ENCODE measurements at places on chromosomes 2 and 18.

DNA sequence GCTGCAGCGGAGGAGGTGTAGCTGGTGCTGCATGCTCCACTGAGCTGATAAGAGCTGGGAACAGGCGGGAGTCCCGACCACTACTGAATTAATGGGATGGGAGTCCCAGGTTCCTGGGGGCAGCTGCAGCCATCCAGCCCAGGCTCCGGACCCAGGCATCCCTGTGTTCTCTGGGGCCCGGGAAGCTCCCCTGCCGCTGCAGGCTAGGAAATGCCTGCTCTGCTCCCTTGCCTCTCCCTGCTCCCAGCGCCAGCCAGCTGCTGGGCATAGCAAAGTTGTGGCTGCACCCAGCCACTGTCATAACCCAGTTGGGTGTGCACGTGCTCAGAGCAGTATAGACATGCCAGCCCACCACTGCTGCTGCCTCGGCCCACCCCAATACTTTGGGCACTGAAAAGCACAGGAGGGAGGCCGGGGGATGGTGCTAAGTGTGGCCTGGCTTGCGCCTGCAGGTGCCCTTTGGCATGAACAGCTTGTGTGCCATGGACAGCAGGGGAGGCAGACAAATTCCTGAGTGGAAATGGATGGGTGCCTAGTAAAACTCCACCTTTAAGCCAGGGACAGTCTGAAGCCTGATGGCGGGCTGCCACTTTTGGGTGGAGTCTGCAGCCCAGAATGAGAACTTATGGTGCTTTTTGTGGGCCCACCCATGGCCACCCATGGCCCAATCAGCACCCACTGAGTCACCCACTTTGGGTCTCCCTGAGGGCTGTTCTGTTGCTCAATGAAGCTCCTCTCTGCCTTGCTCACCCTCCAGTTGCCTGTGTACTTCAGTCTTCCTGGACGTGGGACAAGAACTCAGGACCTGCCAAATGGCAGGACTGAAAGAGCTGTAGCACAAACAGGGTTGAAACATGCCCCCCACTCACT lies 219.3 kb upstream of the TMEFF2 start:
- no peak for DNase-seq

- no peak for DNase-seq
Observed at GRCh38 chr2:98775146-98775986, 44.4 kb upstream of the MGAT4A start.

DNA sequence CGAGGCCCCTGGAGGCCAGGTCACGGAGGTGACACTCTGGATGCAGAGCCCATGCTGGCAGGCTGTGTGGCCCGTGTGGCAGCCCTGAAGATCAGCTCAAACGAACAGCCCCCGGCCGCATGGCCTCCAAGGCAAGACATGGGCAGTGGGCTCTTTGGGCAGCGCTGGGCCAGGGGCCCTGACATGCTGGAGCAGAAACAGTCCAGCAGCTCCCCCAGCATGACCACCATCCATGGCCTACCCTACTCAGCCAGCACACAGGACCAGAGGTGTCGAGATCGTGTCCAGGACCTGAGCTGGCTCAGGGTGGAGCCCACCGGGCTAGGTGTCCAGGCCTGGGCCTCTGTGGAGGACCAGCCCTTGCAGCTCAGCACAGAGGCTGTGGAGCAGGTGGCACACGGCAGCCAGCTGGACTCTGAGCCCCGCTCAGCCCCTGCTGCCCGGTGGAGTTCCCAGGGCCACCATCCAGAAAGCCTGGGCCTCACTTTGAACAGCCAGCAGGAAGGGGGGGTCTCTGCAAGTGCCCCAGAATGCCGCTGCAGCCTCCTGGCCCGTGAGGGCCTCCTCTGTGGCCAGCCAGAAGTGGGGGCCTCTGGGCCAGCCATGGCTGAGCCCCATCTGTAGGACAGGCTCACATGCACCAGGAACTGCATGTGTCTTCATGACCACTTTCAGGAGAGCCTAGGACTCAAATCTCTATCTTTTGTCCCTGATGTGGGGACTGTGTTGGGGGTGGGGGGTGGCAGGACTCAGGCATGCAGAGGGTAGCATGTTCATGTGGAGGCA lies 8.9 kb downstream of the AMER3 start:
- no peak for DNase-seq

DNA sequence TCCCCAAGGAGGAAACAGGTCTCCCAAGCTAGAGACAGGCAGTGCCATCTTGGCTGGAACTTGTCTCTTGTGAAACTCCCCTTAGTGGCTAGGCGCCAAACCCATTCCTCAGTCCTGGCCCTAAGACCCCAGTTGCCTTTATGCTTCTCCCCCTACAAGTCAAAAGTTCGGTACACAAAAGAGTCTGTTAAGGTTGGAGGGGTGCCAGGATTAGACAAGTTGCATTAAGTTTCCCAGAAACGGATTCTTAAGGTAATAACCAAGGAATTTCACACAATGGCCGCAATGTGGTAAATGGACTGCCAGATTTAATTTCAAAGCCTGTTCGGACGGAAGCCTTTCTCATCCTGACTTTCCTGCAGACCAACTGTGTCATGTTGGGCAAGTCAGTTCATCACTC lies 80.7 kb downstream of the CCBE1 start:
- no peak for DNase-seq

DNA sequence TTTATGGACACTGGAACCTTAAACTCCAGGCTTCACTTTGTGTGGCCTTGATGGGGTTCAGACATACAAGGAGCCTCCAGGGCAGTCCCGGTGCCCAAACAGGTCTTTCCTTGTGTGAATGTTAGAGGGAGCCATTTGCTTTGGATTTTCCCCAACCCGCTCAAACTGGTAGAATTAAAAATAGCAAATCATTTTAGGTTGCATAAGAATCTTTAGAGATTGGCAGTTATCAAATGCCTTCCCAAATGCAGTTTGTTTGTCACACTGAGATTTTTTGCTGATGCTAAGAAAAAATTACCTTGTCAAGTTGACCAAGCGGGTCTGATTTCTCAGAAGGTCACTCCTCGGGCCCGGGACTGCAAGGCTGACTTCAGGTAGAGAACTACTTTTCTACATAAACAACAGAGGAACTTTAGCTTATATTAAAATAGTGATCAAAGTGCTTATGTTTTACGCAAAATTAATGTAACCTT lies 36.4 kb downstream of the ATP6V1C2 start:
- DNase-seq, result no peak

GRCh38 chr2:42967959-42968674 lies 175.7 kb upstream of the HAAO start:
- DNase-seq, result no peak

GRCh38 chr2:51510303-51510702 lies 478.4 kb upstream of the NRXN1 start:
- DNase-seq, result no peak

DNA sequence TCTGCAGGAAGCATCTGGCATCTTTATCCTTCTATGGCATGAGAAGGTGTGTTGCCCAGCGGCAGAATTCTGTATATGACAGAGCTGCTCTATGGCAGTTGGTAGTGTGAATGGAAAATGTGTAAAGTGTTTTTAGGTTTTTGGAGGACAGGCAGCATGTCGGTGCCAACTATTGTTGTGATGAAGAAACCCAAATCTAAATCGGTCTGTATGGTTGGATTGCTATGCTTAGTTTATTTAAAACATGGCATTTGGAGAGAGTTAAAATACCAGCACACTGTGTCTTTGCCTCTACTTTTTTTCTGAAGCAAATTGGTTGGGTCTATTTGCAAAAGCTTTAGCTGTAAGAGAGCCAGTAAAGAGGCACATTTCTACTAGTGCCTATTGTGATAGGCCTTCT lies 136.7 kb downstream of the CTNNA2 start:
- no peak for DNase-seq

GRCh38 chr2:45134726-45135125 lies 125.5 kb upstream of the SIX2 start:
- peak; percentile 10 for DNase-seq

- no peak for DNase-seq
Observed at GRCh38 chr18:75129717-75130477, 79.0 kb downstream of the PTGR3 start.

DNA sequence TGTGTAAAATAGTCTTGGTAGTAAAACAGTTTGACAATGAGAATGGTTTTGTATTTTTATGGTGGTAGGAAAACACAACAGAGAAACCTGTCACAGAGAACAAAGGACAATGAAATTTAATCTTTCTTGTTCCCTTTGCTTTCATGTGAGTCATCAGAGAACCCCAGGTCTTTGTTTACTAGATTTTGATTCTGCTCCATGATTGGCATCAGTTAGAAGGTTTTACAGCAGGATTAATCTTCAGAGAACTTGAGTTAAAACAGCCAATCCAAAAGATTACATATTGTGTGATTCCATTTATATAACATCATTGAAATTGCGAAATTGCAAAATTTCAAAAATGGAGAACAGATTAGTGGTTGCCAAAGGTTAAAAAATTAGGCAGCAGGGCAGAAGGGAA lies 2.5 kb downstream of the APLF start:
- no peak for DNase-seq

GRCh38 chr18:35282353-35282752 lies 7.7 kb downstream of the ZSCAN30 start:
- DNase-seq, result no peak

DNA sequence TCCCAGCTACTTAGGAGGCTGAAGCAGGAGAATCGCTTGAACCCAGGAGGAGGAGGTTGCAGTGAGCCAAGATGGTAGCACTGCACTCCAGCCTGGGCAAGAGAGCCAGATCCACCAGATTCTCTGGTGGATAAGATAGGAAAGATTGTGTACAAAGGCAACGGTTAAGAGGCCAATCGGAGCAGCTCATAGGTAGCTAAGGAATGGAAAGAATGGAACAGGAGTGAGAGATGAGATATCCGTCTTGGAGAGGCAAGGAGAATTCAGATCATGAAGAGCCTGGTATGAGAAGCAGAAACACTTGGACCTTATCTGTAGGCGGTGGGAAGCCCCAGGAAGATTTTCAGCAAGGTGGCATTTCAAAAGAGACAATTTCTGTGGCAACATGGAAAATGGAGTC lies 27.1 kb downstream of the TTR start:
- DNase-seq, result no peak

DNA sequence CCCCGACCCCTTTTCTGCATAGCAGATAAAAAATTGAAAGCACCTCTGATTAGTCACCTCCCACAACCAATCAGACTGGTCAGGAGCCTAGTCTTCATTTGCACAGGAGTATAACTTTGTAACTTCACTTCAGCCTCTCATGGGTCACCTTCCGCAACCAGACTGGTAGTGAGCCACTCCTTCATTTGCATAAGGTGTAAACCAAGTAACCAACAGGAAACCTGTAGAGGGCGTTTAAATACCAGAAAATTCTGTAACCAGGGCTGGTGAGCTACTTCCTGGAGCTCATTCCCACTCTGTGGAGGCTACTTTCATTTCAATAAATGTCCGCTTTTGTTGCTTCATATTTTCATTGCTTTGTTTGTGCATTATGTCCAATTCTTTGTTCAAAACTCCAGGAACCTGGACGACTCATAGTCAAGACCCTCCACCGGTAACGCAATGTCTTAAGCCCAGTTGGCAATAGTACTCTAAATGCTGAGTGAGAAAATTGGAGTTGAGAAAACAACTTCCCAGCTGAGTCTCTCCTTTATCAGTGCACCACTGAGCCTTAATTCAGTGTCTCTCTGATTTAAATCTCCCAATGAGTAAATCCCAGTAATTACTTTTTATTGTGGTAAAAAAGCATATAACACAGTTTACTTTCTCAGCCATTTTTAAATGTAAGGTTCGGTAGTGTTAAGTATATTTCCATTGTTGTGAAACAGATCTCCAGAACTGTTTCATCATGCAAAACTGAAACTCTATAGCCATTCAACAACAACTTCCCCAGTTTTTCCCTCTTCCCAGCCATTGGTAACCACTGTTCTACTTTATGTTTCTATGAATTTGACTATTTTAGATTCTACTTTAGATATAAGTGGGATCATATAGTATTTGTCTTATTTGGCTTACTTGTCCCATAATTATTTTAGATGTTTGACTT lies 392.7 kb upstream of the SLC8A1 start:
- DNase-seq, result no peak

DNA sequence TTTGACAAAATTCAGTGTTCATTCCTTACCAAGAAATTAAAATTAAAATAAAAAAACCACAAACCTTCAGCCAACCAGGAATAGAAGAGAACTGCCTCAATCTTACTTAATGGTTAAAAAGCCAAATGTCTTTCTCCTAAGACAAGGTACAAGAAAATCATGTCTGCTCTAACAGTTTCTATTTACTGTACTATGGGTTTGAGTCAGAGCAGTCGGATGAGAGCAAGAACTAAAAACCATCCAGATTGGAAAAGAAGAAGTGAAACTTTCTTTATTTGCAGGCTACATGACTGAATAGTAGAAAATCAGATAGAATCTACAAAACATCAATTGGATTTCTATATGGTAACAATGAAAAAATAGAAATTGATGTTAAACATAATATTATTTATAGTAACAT lies 555.5 kb upstream of the TNP1 start:
- DNase-seq, result no peak

GRCh38 chr18:57925706-57926105 lies 118.3 kb upstream of the NEDD4L start:
- no peak for DNase-seq

DNA sequence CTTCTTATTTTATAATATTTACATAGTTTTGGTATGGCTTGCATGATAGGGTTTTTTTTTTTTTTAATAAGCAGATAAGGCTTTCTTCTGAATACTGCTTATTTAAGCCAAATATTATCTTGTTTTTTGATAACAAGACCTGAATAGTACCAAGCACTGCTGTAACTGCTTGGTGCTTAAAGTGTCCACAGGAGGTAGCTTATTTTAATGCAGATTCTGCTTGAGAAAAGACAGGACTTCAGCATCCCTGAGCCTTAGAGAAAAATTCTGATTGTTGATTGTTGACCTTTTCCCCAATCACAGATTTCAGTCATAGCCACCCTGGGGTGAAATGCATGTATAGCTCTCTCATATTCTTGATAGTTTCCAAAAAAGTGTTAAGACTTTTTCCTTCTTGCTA lies 336.4 kb downstream of the CTNNA2 start:
- no peak for DNase-seq

GRCh38 chr2:141522702-141523101 lies 608.1 kb downstream of the LRP1B start:
- no peak for DNase-seq

DNA sequence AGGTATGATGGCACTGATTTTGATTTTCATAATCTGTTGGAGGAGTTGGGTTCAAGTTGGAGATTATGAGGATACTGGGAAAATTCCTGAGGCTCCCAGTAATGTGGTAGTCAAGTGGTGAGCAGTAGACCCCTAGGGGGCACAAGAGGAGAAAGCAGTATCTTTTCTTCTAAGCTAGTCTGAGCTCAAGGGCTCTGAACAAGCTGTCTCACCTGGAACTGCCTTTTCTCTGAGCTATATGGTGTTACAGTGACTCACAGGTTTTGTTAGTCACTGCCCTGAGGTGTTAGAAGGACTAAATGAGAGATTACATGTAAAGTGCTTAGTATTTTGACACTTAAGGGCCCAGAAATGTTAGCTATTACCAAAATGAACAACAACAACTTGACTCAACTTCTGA lies 42.2 kb downstream of the CD302 start:
- no peak for DNase-seq

GRCh38 chr2:120576509-120577474 lies 158.9 kb upstream of the GLI2 start:
- DNase-seq, result no peak

DNA sequence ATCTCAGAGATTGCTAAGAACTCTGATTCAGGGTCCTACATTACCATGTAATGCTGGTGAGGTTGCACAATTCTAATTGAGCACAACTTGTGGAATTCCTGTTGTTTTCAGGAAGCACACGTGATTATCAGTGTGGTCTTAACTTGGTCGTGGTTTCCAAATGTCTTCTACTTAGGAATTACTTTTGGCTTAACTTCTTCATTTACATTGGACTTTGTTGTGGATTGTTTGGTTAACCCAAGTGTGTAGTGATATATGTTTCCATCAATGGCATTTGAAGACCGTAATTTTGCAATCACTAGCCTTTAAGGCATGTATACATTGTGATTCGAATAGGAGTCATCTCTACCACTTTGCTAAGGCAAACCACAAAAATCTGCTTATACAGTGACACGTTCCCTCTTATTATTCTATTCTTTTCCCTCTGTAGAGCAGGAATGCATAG lies 373.3 kb downstream of the IRS1 start:
- DNase-seq, result no peak
